ENCODE measurements at places on chromosomes 1 and 21.

DNA sequence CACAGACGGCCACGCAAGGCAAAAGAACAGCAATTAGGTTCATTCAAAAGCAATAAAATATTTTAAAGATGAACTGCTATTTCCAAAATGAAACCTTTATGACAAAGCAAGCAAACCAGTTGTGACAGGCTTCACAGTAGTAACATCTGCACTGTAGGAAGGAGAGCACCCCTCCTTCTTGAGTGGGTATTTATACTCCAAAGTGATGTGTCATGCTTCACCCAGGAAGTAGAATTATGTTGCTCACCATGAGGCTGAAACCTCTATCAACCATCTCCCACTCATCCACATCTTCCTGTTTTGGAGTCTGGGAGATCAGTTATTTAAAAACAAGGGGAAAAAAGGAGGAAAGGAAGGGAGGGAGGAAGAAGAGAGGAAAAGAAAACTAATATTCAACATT is 885 bp downstream of the OR2T10 start:
- no peak for DNase-seq

DNA sequence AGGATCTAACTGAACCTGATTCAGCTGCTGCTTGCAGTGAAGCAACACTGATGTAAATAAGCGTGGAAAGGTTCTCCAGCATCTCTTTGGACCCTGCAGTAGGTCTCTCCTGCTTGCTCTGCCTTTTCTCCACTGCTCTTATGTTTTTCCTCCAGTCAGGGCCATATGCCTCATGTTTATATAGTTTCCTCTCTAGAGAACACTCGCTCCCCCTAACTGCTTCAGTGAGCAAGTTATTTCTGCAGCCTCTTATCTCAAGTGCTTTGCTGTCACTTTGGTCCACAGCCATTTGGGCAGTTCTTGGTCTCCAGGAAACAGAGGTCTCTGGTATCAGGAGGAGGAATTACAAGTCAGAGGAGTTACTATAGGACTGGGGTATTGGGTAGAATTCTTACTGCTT is 5.3 kb downstream of the PRUNE1 start:
- peak; percentile 81 for DNase-seq

GRCh38 chr1:61265665-61266064 is 183.3 kb downstream of the NFIA start:
- no peak for DNase-seq

GRCh38 chr1:46603481-46603857 is 599 bp downstream of the MKNK1 start:
- no peak for DNase-seq

GRCh38 chr1:159302095-159302494 is at the start of gene FCER1A:
TSS of gene FCER1A (plus strand) at chr1:159302336. CDS start at chr1:159302365, 29 bp downstream.
- DNase-seq: no peak

GRCh38 chr1:55539652-55540512 is 324.7 kb upstream of the USP24 start:
- no peak for DNase-seq

DNA sequence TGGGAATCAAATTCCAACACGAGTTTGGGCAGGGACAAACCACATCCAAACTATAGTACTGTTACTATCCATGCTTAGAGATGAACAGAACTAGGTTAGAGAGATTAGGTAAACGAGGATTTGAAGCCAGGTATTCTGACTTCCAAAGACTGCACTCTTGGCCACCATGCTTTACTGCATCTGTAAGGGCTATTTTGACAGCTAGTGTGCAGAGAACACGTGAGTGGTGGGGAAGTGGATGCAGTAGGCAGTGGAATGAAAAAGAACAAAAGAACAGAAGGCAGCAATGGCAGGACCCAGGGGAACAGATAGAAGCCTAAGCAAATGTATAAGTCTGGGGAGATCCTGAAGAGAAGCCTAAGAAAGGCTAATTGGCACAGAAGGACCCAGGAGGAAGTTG is 59.1 kb upstream of the GJA8 start:
- no peak for DNase-seq

DNA sequence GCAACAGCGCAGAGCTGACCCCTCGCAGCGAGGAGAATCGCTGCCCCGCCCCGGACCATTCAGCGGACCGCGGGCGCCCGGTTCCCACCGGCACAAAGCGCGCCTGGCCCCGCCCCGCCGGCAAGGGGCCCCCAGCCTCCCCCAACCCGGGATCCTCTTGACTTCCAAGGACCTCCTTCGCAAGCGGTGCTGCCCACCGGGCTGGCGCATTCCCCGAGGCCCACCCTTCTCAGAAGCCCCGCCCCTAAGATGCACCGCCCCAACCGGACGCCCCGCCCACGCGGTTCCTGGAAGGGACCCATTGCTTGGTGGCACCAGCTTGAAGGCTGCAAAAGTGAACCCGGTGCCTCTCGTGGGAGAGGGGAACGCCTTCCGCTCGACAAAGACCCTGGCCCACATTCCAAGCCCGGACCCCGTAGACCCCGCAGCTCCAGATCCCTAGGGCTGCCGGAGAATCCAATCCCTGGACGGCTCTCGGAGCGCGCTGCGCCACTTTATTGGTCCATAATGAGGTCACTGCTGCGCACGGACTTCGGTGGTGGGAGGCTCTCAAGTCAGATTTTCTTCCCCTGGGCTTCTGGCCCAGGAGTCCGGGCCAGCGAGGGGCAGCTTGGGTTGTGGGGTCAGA is 2.0 kb downstream of the HES3 start:
- no peak for DNase-seq

- no peak for DNase-seq
Observed at GRCh38 chr21:10430005-10430404, 91.4 kb upstream of the TPTE start.

DNA sequence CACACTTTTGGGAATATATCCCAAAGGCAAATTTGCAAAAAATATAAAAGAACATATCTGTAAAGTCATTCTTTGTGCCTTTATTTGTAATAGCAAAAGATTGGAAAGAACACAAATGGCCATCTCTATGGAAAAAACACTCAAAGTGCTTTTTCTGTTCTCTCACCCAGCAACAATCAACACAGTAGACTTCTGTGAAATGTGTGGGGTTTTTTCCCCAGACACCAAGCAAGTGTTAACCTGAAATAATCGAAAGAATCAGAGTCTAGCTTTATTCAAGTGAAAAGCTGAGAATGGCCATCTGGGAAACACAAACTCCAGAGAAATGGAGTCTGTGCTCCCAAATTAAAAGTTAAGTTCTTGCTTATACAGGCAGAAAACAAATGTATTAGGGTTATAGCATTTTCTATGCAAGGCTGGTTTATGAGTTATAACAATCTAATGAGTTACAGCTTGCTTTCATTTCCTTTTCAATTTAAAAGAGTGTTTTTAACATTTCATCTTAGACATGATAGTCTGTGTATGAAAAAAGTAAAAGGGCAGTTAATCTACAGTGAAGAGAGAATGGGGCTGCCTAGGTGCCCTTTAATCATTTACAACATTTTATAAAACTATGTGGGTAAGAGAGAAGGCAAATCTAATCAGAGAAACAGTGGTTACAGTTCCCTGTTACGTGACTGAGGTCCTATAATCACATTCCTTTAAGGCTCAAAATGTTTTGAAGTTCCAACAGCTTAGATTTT is 46.6 kb downstream of the SLC30A7 start:
- no peak for DNase-seq

DNA sequence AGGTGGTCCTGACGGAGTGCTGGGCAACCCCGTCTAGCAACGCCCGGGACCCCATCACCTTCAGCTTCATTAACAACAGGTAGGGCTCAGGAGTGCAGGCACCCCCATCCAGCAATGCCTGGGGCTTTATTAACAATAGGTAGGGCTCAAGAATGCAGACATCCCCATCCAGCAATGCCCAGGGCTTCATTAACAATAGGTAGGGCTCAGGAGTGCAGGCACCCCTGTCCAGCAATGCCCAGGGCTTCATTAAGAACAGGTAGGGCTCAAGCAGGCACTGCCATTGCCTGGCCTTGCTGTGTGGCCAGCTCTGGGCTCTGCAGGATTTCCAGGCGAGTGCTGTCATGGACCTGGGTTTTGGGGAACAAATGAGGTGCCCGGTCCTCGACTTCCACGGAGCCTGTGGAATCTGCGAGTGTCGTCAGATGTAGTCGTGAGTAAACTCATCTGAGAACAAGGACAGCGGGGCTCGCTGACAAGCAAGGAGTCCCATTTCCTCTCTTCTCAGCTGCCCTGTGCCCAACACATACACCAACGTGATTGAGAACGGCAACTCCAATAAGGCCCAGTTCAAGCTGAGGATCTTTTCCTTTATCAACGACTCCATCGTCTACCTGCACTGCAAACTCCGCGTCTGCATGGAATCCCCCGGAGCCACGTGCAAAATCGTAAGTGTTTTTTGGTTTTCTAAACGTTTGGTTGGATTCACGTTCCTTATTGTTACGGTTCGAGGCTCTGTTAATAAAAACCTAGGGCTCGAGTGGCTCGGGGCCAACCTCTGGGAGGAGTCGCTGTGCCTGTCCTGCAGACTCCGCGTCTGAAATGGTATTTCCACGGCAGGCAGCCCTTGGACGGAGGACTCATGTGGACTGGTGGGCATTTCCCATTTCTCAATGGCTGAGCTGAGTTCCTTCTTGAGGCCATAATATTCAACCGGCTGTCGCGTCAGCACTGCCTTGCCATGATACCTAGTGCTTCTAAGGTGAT is 56.3 kb downstream of the UMODL1 start:
- no peak for DNase-seq

DNA sequence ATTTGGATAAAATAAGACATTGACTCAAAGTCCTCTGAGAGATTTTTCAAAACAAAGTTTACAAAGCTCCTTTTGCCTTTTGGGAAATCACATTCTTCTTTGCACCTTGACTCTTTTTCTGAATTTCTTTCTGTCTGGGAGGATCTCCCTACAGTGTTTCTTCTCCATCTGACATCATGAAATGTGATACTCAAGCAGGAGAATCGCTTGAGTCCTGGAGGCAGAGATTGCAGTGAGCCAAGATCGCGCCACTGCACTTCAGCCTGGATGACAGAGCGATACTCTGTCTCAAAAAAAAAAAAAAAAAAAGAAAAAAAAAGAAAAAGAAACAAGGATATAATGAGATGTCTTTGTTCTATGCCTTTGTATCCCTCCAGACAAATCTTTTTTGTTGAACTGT is 13.3 kb upstream of the GRIK1 start:
- DNase-seq: no peak

- no peak for DNase-seq
Observed at GRCh38 chr1:107829036-107829770, 135.8 kb downstream of the VAV3 start.
